ENCODE measurements at places on chromosomes 12 and 14.

GRCh38 chr14:104820669-104821228, 19.8 kb downstream of the ZBTB42 start:
- DNase-seq: peak; percentile 83

DNA sequence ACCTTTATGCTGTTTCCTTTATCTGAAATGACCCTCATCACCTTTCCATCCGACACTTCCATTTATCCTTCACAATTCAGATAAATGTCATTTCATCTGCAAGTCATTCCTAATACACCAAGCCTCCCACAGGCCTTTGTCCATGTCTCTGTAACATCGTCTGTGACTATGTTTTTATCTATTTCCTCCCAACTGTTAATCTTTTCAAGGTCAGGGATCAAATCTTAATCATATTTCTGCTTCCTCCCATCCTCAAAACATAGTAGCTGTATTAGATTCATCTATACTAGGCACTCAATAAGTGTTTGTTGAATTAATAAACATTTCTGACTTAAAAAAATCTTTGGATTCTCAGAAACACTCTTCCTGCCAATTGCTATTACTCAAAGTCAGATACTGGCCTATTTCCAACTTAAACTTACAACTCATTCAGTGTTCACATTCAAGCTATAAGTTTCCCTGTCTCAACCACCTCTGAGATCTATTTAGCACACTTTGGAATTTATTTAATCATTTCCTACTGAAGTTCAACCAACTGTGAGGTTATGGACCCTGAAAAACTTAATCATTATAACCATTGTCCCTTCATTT, 100.2 kb upstream of the ALX1 start:
- DNase-seq: no peak

GRCh38 chr12:58728397-58728796, 191.9 kb downstream of the LRIG3 start:
- no peak for DNase-seq

DNA sequence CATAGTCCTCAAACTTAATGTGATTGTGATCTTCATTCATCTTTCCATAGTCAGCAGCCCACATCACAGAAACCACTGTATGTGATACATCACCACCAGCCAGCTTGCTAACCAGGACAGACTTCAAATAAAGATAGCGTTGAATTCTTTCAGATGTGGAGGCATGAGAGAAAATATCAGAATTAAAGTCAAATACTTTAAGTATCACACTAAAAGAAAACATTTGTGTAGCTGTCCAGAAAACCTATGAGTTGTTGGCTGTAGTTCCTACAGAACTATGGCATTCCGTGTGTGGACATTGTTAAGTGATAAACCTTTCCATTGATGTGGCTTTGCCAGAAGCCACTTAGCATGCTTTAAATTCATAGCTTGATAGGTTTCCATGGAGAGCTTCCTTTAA, 105.1 kb downstream of the LLPH start:
- DNase-seq: no peak

DNA sequence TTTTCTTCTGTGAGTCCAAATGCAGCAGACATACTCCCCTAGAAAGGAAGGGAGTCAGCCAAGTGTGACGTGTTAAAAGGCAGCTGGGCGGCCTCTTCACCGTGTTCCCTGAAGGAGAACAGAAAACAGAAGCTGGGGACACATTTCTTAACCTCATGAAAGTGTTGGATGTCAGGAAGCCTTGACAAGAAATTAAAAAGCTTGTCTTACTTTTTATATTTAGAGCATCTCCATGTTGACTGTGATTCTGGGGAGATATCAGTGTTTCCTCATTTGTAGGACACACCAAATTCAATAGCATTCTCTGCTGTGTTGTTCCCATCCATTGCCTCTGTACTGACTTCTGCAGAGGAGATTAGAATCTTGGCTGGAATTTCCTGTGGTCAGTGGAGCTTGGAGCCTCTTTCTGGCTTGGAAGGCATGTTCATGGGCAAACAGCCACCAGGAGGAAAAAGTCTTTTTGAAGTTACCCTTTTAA, 93.7 kb downstream of the RMST start:
- peak; percentile 28 for DNase-seq

DNA sequence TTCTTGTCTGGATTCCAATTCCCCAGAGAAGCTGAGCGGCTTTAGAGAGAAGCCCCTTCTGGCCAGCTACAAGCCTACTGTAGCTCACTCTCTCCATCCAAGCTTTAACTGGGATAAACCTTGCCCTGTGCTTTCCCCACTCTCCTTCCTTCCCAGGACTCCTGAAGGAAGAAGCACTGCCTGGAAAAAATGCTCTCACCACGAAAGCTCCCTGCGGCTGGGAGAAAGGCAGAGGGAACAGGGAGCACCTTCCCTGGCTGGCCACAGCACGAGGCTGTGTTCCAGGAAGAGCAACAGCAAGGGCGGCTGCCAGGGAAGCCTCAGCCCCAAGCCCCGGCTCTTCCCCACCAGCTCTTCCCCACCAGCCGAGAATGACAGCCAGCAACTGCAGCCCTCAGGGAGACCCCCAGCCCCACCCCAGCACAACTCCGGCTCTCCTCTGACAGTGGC, 40.8 kb upstream of the PNMA1 start:
- DNase-seq: no peak

- no peak for DNase-seq
These were observed 485 bp downstream of the PELI2 start for GRCh38 chr14:56118611-56119181.

DNA sequence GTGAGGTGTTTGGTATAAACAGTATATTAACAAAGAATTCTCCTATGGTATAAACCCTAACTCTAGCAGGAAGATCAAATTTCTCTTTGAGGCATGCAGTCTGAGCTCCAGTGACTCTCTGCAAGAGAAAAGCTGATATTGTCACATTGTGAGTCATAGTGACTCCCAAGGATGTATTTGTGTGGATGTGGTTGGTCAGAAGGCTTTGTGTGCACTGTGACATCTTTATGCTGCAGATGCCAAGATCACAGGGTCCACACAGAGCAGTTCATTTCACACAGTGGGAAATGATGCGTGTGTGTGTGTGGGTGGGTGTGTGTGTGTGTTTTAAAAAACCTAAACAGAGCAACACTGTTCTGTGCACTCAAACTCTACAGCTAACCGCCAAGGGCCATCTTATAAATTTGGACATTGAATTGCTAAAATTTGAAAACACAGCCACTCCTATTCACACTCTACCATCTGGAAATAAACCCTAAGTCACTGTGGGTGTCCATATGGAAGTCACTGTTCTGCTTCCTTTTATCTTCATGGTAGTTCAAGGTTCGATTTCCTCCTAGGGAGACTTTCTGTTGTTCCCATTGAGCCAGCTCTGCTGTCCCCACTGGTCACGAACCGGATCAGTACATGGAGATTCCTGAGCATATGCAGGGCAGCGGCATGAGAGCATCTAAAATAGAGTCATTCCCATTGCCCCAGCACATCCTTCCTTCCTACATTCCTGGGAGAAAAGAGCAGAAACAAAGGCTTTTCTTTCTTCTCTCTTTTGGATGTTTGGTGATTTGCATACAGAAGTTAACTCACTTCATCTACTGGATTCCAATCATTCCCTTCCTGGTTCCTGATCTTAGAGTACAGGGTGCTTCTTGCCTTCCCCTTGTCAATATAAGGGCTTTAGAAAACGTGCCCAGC, 727.6 kb downstream of the DIO2 start:
- no peak for DNase-seq

- DNase-seq: no peak
These were observed 15.4 kb upstream of the TMEM120B start for GRCh38 chr12:121697093-121697698.

- DNase-seq: no peak
These were observed 315.1 kb upstream of the PRKD1 start for GRCh38 chr14:30242744-30243143.

DNA sequence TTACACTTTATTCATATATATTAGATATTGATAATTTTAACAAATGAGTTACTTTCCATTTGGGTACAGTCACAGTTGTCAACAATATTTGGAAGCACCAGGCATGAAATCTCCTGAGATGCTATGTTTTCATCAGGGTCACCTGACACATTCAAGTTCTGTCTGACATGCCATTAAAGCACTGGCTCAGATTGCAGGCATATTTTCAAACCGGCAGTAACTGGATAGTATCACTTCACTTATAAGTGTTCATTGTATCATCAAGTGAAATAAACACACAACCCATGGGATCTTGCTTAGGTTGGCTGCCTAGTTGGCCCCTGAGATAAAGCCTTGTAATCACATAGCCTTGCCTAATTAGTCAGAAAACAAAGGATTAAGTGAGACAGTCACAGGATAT, 4.8 kb downstream of the IFNG start:
- DNase-seq: no peak

DNA sequence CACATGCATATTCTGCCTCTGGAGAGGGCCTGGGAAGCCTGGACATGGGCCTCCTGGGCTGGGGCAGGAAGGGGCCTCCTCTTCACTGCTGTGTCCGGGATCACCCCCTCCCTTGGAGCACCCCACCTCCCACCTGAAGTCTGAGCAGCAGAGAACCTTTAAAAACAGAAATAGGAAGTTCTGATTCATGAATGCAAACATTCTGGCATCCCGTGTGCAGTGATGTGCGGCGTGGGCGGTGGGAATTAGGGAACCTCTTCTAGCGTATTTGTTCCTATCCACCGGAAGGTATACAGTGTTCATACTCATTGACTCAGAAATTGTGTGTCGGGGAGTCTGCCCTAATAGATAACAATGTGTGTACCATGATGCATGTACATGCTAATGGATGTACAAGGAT, 46.2 kb downstream of the C14orf132 start:
- peak; percentile 10 for DNase-seq

All from glutamatergic neuron (in vitro differentiated cells).